Fibroblast of skin of left quadriceps (primary cell): ENCODE measurements at places on chromosomes 12 and 14.

DNA sequence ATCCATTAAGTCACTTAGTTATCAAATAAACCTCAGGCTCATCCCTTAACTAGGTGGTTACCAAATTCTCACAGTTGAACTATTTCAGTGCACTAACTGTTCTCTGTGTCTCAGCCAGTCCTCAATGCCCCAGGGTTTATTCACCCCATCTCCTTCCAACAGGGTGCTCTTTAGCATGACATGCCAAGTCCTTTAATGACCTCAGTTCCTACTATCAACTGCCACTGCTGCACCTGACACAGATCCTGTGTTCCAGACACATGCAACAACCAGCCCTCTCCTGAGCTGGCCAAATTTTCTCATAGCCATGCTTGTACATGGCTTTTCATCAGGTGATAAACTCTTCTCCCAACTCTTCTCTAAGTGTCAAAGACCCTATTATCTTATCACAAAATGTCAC, 80.0 kb downstream of the ATXN2 start:
- DNase-seq, result no peak

- no peak for DNase-seq
Measured at GRCh38 chr12:4719821-4720636, at the start of gene GALNT8. TSS of gene GALNT8 (plus strand) at chr12:4720400. CDS start at chr12:4720678, 278 bp downstream.

DNA sequence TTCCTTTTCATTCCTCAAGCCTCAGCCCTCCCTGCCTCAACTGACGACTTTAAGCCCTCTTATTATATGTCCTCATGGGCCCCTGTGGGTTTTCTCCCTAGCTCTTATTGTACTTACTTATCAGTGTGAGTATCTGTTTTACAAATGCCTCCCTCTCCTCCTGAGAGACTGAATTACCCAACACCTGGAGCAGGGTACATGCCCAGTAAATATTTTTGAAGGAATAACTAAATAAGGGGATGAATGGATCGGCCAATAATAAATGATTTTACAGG, 95.8 kb upstream of the SLC35F4 start:
- DNase-seq, result no peak

DNA sequence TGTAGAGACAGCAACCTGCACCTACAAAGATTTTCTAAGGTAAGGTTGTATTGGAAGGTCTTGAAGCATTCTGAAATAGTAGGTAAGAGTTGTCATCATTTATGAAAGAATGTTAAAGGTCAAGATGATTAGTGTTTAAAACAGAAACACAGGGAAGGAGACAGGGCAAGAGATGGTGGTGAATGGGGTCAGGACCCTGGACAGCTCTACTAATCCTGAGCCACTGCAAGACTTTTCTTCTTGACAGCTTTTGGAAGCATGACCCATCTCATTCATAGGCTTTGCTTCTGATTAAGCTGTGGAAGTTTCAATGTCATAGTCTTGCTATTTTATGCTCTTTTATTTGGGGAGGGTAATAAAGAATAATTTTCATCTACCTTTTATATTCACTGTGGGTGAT, 75.5 kb upstream of the CAND1 start:
- DNase-seq, result peak; percentile 3

DNA sequence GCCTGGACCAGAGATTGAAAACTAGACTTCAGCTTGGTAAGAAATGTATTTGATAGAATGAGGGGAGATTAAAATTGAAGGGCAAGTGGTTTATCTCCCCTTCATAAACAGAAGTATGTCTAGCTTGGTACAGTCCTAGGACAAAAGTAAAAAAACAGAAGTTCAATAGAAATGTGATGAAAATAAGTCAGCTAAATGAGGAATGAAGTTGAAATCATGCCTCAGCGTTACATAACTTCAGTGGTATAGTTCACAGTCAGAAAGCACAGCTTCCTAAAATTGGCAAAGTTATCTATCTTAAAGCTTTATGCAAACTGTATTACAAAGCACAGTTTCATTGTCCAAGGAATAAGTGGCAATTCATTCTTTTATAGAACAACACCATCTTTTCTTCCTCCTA, 90.2 kb upstream of the SYT10 start:
- no peak for DNase-seq

DNA sequence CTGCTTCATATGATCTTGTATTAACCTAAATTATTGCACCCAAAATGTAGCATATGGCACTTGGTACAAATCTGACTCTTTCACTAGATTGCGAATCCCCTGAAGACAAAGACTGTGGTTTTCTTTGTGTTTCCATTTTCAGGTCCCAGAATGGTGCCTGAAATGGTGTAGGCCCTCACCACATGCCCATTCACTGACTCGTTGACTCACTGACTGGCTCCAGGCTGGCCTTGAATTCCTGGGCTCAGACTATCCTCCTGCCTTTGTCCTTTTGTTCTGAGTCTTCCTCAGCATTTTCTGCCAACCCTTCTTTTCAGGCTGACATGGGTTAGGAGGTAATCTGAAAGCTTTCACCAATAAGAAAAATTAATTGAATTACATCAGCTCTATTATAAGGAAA, 368.7 kb upstream of the GARIN6 start:
- no peak for DNase-seq

DNA sequence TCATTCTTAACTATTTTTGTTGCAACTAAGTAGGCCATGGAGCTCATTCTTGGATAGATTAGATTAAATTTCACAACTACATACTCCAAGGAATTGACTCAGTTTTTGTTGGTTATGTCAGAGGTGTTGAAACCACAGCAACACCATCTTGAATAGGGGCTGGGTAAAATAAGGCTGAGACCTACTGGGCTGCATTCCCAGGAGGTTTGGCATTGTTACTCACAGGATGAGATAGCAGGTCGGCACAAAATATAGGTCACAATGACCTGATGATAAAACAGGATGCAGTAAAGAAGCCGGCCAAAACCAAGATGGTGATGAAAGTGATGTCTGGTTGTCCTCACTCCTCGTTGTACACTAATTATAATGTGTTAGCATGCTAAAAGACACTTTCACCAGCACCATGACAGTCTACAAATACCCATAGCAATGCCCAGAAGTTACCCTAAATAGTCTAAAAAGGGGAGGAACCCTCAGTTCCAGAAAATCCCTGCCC, 20.9 kb downstream of the DMAC2L start:
- peak; percentile 83 for DNase-seq

GRCh38 chr12:62916632-62917425, 18.1 kb downstream of the PPM1H start:
- no peak for DNase-seq
